ENCODE measurements at places on chromosomes 3 and 15.

- H3K36me3 ChIP-seq: no peaks in the 10 kb centered on the region
- DNase-seq: no peak
These were observed 21.4 kb upstream of the LEO1 start for GRCh38 chr15:51992953-51993352.

DNA sequence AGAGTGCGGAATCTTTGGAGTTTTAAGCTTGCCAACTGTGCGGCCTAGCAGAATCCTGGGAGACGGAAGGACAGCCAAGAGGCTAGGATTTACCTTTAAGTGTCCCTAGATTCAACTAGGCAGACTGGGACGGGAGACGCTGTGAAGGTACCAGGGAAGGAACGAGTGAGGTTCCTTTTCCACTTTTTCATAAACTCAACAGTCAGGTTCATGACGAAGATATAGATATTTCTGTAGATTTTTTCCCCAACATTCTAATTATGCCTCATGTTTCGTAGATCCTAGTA, 564 bp upstream of the GABPB1 start:
- H3K27me3 ChIP-seq: no peaks in the 10 kb centered on the region
- peaks cover 16% of the 10 kb centered on the region for H3K36me3 ChIP-seq
- peak overlapping the region; percentile 93 for H3K4me3 ChIP-seq
- peaks cover 44% of the 10 kb centered on the region for H3K4me1 ChIP-seq
- peak overlapping the region; percentile 100 for H3K27ac ChIP-seq

- DNase-seq: no peak
- H3K4me1 ChIP-seq: peaks cover 7% of the 10 kb centered on the region
- H3K27ac ChIP-seq: no peak overlapping the region
- no peaks in the 10 kb centered on the region for H3K27me3 ChIP-seq
- no peak overlapping the region for H3K4me3 ChIP-seq
These were observed 199.3 kb downstream of the TNIK start for GRCh38 chr3:171260899-171261298.

- no peak for DNase-seq
- H3K27me3 ChIP-seq: no peaks in the 10 kb centered on the region
- H3K36me3 ChIP-seq: peaks cover 67% of the 10 kb centered on the region
- no peak overlapping the region for H3K4me3 ChIP-seq
- no peak overlapping the region for H3K27ac ChIP-seq
These were observed 124.1 kb downstream of the NR2E3 start for GRCh38 chr15:71934446-71934845.

GRCh38 chr3:36832406-36832805, 68.1 kb upstream of the DCLK3 start:
- no peaks in the 10 kb centered on the region for H3K27me3 ChIP-seq
- DNase-seq: no peak
- H3K4me3 ChIP-seq: no peak overlapping the region
- no peaks in the 10 kb centered on the region for H3K4me1 ChIP-seq
- H3K27ac ChIP-seq: no peak overlapping the region

DNA sequence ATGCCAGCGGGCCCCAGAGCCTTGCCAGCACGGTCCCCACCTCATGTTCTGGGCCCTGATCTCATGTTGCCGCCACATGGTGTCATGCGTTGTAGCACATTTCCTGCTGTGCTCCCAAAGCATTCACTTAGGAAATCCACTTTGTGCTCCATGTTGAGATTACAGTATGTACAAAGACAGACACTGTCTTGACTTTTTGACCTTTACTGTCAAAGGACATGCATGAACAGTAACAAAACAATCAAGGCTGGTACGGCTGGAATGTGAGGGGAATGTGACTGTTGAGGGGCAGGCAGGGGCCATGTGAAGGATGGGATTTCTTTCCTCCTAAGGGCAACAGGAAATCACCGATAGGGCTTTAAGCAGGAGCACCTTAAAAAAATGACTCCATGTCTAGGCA, 53.3 kb upstream of the RPL32 start:
- no peaks in the 10 kb centered on the region for H3K27me3 ChIP-seq
- H3K4me1 ChIP-seq: peaks cover 13% of the 10 kb centered on the region
- DNase-seq: no peak
- H3K4me3 ChIP-seq: no peak overlapping the region
- H3K27ac ChIP-seq: no peak overlapping the region
- peaks cover 9% of the 10 kb centered on the region for H3K36me3 ChIP-seq

- no peak overlapping the region for H3K27ac ChIP-seq
- H3K4me3 ChIP-seq: no peak overlapping the region
- DNase-seq: no peak
- H3K4me1 ChIP-seq: no peaks in the 10 kb centered on the region
- H3K27me3 ChIP-seq: no peaks in the 10 kb centered on the region
- peaks cover 8% of the 10 kb centered on the region for H3K36me3 ChIP-seq
These were observed 44.8 kb downstream of the DENND4A start for GRCh38 chr15:65747265-65747664.

DNA sequence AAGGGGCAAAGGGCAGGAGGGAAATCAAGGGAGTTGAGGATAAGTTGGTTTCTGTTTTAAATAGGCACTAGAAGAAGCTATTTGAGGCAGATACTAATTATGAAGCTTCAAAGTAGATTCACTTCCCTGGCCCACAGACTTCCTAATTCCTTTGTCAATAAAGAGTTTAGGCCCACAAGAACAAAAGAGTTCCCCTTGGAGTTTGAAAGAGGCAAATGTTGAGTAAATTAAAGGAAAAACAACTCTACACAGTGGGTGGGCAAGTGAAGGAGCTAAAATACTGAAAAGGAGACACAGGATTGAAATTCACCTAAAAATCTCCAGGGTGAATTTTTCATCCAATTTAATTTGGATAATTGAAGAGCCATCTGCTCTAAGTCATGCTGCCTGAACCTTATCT, 411.7 kb upstream of the RORA start:
- peaks cover 5% of the 10 kb centered on the region for H3K27me3 ChIP-seq
- no peak overlapping the region for H3K27ac ChIP-seq
- no peaks in the 10 kb centered on the region for H3K4me1 ChIP-seq
- no peak overlapping the region for H3K4me3 ChIP-seq

DNA sequence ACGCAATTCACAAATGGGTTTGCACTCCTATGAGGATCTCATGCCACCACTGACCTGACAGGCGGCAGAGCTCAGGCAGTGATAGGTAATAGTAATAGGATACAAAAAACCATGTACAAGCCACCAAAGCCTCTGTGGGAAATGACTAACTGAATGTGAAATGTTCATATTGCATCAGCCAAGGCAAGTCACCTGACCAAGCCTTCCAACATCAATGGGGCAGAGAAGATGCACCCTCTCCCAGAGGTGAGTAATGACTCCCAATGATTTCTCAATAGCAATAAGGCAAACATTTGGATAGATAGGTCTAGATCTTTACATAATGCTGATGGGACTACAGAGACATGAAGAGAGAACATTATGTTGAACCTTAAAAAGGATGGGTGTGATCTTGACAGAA, 14.9 kb downstream of the CNTN3 start:
- no peaks in the 10 kb centered on the region for H3K36me3 ChIP-seq
- DNase-seq: no peak
- H3K4me1 ChIP-seq: no peaks in the 10 kb centered on the region
